ENCODE measurements at places on chromosomes 7 and 10. TPM values are rescaled to one million over a fixed set of nuclear protein-coding genes. Genes with fewer than 3 reads are reported as not detected.

- no peak for DNase-seq
Measured at GRCh38 chr10:1015688-1016087, 10.0 kb downstream of the IDI2 start.

The MOGAT3 gene
- total RNA-seq, result not detected

GRCh38 chr7:129343099-129343700 lies 91.0 kb upstream of the STRIP2 start:
- peak; percentile 42 for DNase-seq

- peak; percentile 88 for DNase-seq
Measured at GRCh38 chr7:22481726-22482125, 18.3 kb downstream of the STEAP1B start.

The IGF2BP3 gene
- 108 TPM for total RNA-seq

The AKR1C3 gene
- total RNA-seq, result not detected

The CYP3A4 gene
- total RNA-seq, result not detected

- no peak for DNase-seq
Measured at GRCh38 chr10:52210161-52210560, 103.9 kb upstream of the DKK1 start.

The GIMAP6 gene
- total RNA-seq, result not detected

DNA sequence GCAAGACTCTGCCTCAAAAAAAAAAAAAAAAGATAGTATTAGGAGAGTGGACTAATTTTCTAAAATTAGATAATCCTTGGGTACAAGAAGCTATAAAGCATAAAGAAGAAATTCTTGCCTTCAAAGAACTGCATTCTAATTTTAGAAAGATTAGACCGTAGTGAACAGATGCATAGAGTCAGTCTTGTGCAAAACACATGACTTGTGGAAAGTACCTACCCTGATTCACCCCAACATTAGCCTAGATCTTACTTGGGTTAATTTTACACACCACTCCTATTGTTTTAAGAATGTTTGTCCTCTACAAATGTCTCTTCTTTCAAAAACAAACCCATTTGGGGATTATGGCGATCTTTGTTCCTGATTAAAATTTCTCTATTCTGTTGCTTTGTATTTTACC lies 38.9 kb upstream of the SP8 start:
- no peak for DNase-seq

The AUTS2 gene
- 88.5 TPM for total RNA-seq

The SORCS1 gene
- not detected for total RNA-seq

Measured in OCI-LY7 (cell line).